Stimulated activated CD8-positive, alpha-beta memory T cell treated with anti-CD3 and anti-CD28 coated beads, Interleukin-4, amount 100 ng/mL, for 4 hours (primary cell): ENCODE measurements at places on chromosomes 6 and 20.
A peak's percentile ranks its signal among the peaks of the same experiment; 100 is the strongest.

DNA sequence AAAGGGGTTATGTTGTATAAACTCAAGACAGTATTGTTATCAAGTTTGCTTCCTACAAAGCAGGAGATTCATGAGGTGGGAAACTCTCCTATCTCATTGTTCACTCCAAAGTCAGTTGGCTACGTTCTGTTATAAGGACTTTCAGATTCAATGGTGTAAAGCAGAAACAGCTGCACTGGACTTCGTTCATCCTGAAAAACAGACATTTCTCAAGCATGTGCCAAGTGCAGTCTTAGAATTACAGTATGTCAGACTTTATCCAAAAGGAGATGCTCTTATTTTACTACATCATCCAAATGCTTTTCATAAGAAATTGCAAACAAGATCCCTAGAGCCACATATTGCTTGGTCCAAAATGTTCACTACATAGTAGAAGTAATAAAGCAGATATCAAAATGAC is 14.9 kb downstream of the COL21A1 start:
- no peak for DNase-seq

DNA sequence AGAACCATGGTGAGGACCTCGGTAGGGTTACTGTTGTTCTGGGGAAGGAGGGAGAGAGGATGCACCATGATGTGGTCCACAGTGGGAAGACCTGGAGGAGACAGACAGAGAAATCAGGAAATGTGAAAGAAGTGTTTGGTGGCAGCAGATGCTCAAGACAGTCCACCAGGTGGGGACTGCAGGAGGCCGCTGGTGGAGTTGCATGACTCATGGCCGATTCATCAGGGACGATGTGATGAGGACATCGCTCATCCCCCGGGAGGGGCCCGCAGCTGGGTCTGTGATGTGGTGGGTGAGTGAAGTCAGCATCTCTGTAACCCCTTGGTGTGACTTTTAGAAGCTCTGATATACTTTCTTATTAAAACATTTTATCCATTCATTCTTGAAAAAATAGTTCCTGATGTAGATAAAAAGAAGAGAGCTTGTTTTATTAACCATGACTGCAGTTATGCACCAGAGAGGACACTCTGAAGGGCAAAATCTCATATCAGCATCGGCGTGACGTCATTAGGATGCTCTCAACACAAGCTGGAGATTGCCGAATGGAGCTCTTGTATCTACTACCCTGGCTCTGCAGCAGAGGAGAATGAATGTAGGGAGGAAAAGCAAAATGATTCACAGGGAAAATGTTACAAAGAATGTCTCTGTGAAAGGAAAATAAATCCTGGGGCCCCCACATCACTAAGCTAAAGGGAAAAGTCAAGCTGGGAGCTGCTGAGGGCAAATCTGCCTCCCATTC is 71.2 kb downstream of the RAMACL start:
- DNase-seq = peak; percentile 8

DNA sequence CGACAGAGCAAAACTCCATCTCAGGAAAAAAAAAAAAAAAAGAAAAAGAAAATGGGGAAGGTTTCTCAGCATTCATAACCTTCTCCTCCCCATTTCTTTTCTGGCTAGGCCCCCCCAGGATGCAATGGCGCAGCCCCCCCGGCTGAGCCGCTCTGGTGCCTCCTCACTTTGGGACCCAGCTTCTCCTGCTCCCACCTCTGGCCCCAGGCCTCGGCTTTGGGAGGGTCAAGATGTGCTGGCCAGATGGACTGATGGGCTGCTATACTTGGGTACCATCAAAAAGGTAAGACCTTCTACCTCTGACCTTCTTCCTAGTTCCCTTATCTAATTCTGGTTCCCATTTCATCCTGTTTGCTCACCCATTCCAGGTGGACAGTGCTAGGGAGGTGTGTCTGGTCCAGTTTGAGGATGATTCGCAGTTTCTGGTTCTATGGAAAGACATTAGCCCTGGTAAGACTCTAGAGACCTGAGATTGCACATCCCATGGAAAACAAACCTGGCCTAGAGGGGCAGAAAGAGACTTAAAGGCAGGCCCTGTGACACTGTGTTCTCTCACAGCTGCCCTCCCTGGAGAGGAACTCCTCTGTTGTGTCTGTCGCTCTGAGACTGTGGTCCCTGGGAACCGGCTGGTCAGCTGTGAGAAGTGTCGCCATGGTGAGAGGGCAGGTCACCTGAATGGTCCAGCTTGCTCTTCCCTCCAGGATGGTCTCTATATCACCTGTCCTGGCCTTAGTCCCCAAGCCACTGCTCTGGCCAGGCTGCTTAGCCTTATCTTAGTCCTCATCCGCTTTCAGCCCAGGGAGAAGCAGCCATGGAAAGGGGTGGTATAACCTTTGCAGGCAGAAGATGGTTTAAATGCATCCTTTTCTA is 1.6 kb downstream of the PHF1 start:
- no peak for DNase-seq

DNA sequence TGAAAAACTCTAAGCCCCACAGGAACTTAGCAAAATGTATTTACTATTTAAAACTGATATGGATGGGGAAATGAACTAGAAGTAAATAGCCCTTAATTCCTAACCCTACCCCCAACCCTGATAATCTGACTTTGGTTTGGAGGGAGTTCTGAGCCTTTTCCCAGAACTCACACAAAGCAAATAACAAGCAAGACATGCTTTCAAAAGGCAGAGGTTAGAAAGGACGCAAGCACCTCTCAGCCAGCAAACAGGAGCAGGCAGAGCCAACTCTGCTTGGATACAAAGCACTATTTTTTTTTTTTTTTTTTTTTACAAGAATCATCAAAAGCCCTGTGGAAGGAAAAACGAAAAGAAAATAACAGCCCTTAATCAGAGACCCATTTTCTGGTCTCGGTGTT is 58.7 kb downstream of the SLC22A23 start:
- DNase-seq = no peak

GRCh38 chr20:64164123-64164836 is at the start of gene MYT1:
TSS of gene MYT1 (plus strand) at chr20:64164452. CDS start at chr20:64198862, 34,410 bp downstream.
- no peak for DNase-seq

DNA sequence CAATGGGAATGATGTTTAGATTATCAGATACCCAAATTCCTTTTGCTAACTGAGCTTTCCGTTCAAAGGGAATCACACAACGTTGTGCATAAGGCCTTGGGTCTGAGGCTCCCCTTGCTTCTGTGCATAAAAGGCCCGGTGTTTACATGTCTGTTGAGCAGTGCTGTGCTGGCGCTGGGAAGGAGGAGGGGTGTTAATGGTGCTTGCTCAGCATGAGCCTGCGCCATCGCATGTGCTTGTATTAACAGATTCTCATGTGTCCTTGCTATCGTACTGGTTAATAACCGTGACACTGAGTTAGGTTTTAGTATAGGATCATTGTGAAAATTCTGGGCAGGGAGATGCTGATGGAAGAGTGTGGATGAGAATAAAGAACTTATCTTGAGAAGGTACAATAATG is 62.3 kb upstream of the TRAF3IP2 start:
- DNase-seq = no peak

DNA sequence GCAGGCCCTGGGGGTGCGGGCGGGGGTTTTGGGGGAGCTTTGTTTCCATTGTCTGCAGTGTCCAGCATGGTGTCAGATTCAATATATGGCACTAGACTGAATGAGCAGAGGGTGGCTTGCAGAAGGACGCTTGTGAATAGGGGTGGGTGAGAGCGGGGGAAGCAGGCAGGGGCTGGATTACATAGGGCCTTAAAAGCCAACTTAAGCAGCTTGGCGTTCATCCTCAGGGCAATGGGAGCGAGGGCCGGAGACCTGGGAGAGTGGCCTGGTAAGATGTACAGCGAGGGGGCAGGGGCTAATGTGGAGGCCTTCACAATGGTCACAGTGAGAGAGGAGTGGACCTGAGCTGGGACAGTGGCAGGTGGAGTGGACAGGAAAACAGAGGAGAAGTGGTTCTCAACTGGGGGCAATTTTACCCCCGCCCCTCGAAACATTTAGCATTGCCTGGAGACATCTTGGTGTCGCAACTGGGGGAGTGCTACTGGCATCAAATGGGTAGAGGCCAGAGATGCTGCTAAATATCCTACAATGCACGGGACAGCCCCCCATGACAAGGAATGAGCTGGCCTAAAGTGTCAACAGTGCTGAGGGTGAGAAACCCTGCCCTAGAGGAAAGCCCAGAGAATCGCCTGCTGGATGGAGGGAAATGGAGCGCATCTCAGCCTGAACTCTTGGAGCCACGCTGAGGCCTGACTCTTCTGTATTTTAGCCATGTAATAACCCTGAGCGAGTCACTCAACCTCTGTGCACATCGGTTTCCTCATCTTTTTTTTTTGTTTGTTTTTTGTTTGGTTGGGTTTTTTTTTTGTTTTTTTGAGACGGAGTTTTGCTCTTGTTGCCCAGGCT is 15.1 kb upstream of the BAK1 start:
- DNase-seq = no peak

DNA sequence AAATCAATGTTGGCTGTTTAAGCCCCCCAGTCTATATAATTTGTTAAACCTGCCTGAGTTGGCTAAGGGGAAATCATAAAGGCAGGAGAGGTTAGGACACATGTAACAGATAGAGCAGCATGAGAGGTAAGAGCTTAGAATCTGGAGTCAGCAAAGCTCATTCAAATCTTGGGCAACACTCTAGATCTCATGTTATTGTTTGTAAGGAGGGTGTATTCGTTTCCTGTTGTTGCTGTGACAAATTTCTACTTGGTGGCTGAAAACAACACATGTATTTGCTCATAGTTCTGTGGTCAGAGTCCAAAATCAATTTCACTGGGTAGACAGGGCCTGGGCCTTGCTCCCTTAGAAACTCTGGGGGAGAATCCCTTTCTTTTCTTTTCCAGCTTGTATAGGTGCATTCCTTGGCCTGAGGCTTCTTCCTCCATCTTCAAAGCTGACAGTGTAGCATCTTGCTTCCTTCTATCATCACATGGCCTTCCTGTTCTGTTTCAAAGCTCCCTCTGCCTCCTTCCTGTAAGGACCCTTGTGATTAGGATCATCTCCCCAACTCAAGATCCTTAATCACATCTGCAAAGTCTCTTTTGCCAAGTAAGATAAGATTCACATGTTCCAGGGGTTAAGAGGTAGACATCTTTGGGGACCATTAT is 4.4 kb downstream of the LY86 start:
- DNase-seq = no peak

- no peak for DNase-seq
Measured at GRCh38 chr6:135913785-135914184, 62.3 kb downstream of the PDE7B start.

GRCh38 chr20:22569353-22569752 is 15.0 kb downstream of the FOXA2 start:
- DNase-seq = no peak

GRCh38 chr6:75171567-75171966 is 34.3 kb downstream of the COL12A1 start:
- no peak for DNase-seq

GRCh38 chr6:139514819-139515218 is 140.4 kb upstream of the CITED2 start:
- DNase-seq = no peak

- no peak for DNase-seq
Measured at GRCh38 chr20:24736131-24736843, 212.8 kb upstream of the CST7 start.

DNA sequence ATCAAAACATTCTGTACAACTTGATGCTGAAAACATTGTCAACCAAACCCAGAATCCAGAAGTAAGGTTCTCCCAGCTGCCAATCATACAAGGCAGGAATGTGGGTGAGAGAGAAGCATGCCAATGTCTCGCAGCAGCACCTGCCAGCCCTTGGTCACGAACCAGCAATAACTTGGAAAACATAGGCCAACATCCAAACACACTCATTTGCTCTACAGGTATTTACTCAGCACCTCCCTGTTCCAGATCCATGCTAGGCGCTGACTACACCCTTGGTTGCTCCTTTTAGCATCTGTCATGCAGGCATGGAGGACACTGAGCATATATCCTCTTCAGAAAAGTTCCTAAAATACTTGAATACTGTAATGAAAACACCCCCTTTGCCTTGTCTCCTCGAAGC is 63.6 kb downstream of the FAXC start:
- no peak for DNase-seq

DNA sequence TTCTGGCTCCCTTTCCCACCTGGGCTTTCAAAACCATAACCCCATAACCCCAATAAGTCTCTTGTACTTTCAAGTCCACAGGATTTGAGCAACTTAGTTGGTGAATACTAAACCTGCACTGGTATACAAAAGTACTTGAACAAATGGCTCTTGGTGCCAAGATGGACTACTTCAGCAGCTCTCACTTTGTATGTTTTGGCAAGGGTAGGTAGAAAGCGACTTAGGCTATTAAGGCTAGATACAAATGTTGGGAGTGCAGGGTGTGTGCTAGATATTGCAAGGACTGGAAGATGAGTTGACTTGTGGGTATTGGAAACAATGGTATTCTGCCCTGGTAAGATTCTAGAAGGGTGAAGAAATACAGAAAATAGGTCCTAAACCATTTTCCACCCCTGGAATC is 182.6 kb upstream of the MOCS1 start:
- no peak for DNase-seq

GRCh38 chr6:15244620-15245360 is 1.1 kb upstream of the JARID2 start:
- peak; percentile 35 for DNase-seq

GRCh38 chr6:41593406-41593805 is 44.9 kb upstream of the MDFI start:
- no peak for DNase-seq

DNA sequence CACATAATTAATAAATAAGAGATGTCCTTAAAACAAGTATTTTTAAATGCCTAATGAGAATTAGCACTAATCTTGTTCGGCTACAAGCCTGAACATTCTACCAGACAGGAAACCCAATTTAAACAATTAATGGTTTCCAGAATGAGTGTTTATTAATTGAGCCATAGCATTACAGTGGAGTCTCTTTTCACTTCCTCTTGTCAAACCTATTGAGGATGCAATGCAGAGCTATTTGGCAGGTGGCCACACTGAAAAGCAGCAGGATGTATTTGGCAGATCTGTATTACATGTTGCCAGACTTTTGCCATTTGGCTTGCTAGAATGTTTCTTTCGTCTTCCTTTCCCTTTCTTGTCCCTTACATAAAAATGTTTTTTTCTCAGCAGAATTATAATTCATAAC is 475.2 kb upstream of the MARCKS start:
- no peak for DNase-seq

DNA sequence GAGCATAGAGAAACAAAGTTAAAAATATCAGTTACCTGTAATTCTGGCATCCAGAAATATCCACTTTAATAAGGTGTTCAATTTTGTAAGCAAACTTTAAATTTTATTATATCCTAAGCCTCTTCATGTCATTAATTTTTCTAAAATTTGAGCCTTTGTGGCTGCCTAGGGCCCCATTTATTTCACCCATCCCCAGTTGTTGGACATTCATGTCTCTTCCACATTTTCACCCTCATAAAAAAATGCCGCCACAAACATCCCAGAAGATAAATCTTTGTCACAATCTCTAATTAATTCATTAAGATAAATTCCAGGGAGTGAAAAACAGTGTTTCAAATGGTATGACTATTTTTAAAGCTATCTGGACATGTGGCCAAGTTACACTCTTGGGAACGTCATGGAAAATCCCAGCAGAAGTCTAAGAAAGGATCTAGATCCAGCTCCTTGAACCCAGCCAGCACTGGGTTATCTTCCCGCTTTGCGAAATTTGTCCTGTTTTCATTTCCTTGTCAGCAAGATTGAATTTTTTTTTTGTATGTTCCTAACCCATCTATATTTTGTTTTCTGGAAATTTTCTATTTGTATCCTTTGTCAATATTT is 97.2 kb downstream of the TMEM242 start:
- DNase-seq = no peak

GRCh38 chr6:158391276-158391675 is 79.0 kb downstream of the TULP4 start:
- DNase-seq = no peak
